ENCODE measurements at places on chromosomes 5 and 9.
A peak's percentile ranks its signal among the peaks of the same experiment; 100 is the strongest.

DNA sequence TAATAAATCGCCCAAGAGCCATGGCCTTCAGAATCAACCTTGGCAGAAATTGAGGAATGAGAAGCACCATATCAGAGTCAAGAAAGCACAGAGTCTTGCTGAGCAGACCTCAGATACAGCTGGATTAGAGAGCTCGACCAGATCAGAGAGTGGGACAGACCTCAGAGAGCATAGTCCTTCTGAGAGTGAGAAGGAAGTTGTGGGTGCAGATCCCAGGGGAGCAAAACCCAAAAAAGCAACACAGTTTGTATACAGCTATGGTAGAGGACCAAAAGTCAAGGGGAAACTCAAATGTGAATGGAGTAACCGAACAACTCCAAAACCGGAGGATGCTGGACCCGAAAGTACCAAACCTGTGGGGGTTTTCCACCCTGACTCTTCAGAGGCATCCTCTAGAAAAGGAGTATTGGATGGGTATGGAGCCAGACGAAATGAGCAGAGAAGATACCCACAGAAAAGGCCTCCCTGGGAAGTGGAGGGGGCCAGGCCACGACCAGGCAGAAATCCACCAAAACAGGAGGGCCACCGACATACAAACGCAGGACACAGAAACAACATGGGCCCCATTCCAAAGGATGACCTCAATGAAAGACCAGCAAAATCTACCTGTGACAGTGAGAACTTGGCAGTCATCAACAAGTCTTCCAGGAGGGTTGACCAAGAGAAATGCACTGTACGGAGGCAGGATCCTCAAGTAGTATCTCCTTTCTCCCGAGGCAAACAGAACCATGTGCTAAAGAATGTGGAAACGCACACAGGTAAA is 4.5 kb downstream of the NFX1 start:
- no peak for DNase-seq

DNA sequence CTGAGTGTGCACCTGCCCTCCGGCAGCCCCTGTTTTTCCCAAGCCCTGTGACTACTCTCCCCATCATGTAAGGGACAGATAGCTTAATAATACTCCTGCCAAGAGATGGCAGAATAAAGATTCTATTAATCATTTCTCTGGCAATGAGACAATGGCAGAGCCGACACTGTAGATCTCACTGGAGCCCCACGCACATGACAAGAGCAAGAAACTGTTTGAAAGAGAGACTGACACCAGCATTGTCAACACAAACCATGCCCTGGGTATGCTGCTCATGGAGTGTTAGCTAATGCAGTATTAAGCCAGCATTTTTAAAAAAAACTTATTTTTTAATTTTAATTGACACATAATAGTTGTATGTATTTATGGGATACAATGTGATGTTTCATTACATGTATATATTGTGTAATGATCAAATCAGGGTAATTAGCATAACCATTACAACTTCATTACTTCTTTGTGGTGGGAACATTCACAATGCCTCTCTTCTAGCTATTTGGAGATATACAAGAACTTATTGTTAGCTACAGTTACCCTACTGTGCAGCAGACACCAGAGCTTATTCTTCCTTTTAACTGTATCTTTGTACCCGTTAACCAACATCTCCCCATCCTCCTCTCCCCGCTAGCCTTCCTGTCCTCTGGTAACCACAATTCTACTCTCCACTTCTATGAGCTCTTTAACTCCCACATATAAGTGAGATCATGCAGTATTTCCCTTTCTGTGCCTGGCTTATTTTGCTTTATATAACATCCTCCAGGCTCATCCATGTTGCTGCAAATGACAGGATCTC is 31.5 kb upstream of the SEMA4D start:
- DNase-seq = no peak

- no peak for DNase-seq
These were observed 11.2 kb upstream of the MARCHF3 start for GRCh38 chr5:127041571-127041970.

DNA sequence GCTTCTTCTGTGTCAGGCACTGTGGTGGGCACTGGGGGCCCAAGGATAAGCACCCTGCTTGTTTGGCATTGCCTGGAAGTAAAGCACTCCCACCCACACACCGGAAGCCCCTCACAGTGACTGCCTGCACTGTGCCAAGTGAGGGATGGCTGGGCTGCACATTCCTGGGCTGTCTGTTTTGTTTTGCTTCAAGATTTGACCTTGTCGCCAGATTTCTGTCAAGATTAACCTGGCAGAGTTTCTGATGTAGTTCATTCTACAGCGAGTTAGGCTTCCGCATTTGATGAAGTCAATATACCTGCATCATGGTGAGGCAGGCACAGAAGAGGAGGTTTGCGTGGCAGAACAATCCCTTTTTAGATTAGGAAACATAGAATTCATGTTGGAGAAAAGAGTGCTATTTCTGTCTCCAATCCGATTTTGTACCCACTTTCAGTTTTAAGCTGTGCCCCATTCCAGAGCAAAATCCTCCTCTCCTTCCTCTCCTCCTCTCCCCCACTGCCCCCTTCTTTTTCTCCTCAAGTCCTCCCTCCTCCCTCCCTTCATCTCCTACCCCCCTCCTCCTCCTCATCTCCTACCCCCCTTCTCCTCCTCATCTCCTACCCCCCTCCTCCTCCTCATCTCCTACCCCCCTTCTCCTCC is 14.4 kb upstream of the BOD1 start:
- DNase-seq = no peak

GRCh38 chr5:62111428-62111827 is 194.6 kb upstream of the KIF2A start:
- no peak for DNase-seq

DNA sequence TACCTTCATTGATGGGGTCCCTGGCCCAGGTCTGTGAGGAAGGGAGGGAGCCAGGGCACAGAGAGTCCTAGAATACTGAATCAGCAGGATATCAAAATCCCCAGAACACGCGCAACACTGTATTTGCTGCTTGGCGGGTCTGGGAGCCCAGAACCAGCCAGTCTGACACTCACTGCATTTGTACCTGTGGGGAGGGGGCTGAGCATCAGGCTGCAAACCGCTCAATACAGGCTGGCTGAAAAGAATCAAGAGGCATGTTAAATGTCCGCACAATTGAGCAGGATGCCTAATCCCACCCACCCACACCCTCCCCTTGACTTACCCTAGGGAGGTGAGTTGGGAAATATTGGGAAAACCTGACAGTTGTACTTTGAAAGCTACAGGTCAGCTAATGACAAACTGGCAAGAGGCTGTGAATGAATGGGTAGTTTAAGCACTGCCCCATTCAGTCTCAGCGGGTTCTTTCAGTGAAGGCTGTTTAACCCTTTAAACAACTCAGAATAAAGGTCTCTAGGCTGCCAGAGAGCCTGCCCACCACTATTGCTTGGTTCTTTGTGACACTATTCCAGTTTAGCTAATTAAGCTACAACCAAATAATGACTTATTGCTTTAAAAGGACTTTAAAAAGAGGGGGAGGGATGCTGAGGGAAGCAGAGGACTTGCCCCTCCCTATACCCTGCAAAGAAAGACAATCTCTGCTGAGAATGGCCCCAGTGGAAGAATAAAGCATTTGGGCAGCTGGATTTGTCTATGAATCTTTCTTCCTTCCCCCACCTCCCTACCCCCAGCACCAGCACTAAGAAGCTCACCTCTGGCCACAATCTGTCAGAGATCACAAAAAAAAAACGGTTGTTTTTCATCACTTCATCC is 5.0 kb downstream of the SPRY4 start:
- DNase-seq = no peak

- DNase-seq = no peak
These were observed 107.7 kb downstream of the CHSY3 start for GRCh38 chr5:130011986-130012385.

DNA sequence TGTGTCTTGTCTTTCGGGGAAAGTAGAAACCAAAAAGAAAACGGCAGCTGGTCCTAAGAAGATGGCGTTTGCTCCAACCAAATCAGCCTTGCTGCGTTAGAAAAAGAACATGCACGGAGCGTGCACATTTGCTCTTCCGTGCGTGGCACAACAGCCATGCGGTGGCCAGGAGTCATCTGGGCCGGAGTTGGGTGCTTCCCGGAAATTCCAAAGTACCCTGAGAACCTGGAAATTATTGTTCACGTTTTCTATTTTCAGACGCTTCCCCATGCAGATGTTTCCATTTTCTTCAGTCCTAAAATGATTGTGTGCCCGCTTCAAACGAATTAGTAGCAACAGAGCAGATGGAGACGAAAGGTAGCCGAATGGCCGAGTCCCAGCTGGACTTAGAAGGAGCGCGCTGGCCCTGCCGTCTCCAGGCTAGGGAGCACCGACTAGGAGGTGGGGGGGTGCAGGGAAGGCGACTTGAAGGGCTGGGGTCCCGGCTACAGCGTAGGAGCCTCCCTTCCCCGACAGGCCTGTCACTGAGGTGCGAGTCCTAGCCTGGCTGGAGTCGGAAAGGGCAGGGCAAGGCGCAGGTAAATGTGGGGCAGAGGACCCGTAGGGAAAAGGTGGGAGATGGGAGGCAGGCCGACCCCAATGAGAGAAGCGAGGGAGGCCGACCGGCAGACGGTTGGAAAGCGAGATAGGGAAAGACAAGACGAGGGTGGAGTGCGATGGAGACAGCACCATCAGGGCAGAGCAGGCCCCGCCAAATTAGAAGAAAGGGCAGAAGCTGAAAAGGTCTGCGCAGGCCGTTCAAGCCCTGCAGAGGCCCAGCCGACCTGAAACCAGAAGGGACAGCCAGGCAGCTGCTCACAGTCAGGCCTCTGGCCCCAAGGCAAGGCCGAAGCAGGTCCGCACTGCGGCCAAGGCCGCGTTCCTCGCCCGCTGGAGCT is 1.4 kb downstream of the BARX1 start:
- no peak for DNase-seq

DNA sequence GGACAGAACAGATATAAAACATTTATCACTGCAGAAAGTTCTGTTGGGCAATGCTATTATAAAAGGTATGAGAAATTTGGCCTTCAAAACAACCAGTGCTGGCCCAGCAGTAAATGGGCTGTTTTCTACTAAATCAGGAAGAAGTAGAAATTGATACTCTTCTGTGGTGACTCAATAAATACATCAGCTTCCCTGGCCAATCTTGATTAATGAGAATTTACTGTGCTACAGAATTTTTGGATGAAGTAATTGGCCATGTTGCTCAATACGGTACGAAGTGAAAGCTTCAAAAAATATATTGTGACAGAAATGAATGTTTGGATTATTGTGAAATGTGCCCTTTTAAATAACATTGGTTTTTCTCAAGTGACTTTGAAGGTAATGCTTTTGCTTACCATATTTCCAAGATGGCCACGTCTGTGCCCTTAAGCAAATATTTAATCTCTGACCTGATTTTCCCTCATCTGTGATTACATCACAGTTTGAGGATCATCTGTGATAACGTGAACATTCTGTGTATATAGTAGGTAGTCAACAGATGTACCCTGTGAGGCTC is 4.2 kb downstream of the DNAJA1 start:
- peak; percentile 17 for DNase-seq

- no peak for DNase-seq
These were observed 713.4 kb upstream of the ACO1 start for GRCh38 chr9:31671011-31671410.

GRCh38 chr9:115032296-115032695 is 85.7 kb downstream of the TNC start:
- no peak for DNase-seq

- DNase-seq = no peak
These were observed 15.8 kb downstream of the ARRDC3 start for GRCh38 chr5:91367344-91367743.

DNA sequence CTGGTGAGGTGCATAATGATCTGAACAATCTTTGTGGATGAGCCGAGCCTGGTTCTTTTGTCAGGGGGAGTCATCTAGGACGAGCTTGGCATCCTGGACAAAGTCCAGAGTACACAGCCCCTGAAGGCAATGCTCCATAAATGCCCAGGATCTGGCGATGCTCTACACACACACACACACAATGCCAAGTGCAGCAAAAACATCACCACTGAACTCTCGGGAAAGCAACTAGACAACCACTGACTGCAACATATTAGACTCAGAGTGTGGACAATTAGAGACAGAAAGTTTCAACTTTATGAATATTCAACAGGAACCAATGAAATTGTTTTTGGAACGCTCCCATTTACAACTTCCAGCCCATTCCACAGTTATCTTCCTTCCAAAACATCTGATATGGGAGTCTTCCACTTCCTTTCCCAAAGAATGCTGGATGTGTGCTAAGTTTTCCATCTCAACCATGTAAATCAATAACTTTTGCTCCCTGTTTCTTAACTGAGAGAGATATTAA is 227.6 kb upstream of the ANKRD55 start:
- DNase-seq = no peak

DNA sequence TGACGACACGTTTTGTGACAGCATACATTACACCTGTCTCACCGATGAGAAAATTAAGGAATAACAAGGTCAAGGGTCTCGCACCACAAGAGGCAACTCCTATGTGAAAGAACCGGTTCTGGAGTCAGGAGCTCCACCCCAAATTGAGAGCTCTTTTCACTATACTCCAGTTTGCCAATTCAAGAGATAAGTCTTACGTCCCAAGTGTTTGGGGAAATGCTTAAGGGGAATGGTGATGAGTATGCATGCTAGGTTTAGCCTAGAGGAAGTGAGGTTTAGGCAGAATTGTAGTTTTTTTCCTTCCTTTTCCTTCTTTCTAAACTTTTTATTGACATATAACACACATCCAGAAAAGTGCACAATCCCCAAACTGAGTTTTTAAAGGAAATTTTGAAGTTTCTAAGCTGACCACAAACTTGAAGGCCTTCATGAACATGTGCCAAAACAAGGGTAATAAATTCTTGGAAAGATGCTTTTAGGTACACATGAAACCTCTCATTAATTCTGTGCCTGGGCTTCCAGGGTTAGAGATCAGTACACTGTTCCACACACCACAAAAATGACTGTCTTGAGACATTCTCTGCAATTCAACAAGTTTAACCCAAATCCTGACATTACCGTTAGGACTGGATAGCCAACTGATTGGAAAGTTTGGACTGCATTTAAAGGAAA is 127.6 kb upstream of the SLC1A3 start:
- DNase-seq = no peak

GRCh38 chr9:97668485-97668884 is 28.7 kb downstream of the XPA start:
- DNase-seq = no peak

- peak; percentile 62 for DNase-seq
These were observed 655 bp upstream of the RAI14 start for GRCh38 chr5:34655354-34655991.

- peak; percentile 34 for DNase-seq
These were observed 2.5 kb upstream of the MSMP start for GRCh38 chr9:35756275-35757225.

- peak; percentile 24 for DNase-seq
These were observed 30.0 kb upstream of the STOM start for GRCh38 chr9:121399883-121400607.

- no peak for DNase-seq
These were observed 110.5 kb upstream of the HMHB1 start for GRCh38 chr5:143701493-143701892.

GRCh38 chr5:664343-664993 is 28.7 kb downstream of the TPPP start:
- DNase-seq = no peak

- no peak for DNase-seq
These were observed 66.0 kb upstream of the RNU6ATAC start for GRCh38 chr9:134230092-134230941.

- no peak for DNase-seq
These were observed 200.8 kb downstream of the CRB2 start for GRCh38 chr9:123556464-123557435.

GRCh38 chr5:177336112-177336511 is 15.4 kb downstream of the LMAN2 start:
- DNase-seq = peak; percentile 43

Data from AG08396 (cell line).